Activated T-helper 1 cell treated with Interleukin-2 at 50 U/mL for 16 hours (primary cell): ENCODE measurements at places on chromosomes 5 and 9.

DNA sequence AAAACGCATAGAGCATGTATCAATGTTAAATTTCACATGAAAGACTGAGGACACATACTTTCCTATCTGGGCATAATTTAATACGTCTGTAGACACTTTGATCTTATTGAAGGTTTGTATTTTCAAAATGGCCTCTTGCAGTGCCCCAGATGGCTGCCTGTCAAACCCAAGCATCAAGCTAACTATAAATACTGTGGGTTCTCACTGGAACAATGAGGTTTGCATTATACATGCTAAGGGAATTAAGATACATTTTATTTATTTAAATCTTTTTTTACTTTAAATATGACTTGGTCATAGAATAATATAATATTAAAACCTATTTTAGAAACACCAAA is 702.9 kb upstream of the GRAMD2B start:
- no peak for DNase-seq

DNA sequence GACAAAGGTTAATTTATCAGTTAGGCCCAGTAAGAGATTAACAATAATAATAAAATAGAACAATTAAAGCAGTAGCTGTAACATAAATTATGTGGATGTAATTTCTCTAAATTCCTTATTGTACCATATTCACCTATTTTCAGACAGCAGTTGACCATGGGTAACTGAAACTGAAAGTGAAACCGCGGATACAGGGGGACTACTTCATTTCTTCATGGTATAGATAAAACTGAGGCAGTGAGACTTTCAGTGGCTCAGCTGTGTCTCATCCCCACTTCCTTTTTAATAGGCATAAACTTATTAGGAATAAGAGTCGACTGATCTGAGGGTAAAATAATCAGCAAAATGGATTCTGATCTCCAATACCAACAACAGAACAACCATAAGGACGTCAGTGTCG is 174.0 kb upstream of the WWC1 start:
- no peak for DNase-seq

DNA sequence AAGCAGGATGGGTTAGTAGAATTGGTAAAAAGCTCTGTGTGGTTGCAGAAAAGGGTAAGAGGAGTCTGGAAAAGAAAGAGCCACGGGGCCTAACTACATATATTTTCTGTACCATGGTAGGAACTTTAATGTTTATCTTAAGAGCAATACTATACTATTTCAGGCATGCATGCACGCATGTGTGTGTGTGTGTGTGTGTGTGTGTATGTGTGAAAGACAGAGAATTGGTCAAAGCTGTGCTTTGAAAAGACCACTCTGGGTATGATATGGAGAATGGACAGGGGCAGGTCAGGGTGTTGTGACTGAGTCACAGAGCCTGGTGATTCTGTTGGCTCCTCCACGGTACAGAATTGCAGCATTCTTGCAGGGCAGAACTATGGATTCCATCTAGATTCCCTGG is 339.3 kb downstream of the SLIT3 start:
- no peak for DNase-seq

GRCh38 chr5:130011986-130012385 is 107.7 kb downstream of the CHSY3 start:
- no peak for DNase-seq

DNA sequence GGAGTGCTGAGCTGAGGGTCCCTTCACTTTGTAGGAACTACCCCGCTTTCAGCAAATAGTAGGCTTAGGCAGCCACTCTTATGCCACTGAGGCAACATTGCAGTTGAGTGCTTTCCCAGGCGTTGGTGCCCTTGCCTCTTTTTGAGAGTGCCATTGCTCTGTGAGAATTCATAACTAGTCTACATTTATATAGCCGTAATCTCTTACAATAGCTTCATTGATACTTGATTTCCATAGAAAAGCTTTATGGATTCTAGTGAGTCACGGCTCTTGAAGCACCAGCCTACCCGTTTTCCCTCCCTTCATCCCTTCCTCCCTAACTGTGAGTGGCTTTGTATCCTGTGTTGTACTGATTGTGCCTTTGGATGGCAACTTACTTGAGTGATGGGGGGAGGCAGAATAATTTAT is 283.9 kb downstream of the AOPEP start:
- no peak for DNase-seq

- no peak for DNase-seq
These were observed 143.7 kb upstream of the WWC1 start for GRCh38 chr5:168147568-168148360.

DNA sequence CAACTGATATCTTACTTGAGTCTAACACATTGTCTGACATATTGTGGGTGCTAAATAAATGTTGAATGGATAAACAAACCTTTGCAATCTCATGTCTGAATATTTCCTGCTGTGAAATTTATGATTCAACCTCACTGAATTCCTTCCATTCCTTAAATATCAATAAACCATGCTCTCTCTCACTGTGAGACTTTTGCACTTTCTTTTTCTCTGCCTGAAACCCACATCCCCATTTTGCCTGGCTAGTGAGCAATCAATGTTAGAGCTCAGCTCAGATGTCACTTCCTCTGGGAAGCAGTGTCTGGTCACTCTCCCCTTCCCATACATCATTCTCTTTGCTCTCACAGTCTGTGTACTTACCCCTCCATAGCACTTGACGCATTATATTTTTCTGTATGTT is 383.7 kb upstream of the TRPC7 start:
- DNase-seq, result no peak

GRCh38 chr5:95884017-95884325 is 61.4 kb upstream of the GLRX start:
- DNase-seq, result no peak

GRCh38 chr9:136111910-136112309 is 6.8 kb downstream of the TMEM250 start:
- no peak for DNase-seq

- DNase-seq, result no peak
These were observed 6.6 kb downstream of the GALNT10 start for GRCh38 chr5:154196955-154197652.

DNA sequence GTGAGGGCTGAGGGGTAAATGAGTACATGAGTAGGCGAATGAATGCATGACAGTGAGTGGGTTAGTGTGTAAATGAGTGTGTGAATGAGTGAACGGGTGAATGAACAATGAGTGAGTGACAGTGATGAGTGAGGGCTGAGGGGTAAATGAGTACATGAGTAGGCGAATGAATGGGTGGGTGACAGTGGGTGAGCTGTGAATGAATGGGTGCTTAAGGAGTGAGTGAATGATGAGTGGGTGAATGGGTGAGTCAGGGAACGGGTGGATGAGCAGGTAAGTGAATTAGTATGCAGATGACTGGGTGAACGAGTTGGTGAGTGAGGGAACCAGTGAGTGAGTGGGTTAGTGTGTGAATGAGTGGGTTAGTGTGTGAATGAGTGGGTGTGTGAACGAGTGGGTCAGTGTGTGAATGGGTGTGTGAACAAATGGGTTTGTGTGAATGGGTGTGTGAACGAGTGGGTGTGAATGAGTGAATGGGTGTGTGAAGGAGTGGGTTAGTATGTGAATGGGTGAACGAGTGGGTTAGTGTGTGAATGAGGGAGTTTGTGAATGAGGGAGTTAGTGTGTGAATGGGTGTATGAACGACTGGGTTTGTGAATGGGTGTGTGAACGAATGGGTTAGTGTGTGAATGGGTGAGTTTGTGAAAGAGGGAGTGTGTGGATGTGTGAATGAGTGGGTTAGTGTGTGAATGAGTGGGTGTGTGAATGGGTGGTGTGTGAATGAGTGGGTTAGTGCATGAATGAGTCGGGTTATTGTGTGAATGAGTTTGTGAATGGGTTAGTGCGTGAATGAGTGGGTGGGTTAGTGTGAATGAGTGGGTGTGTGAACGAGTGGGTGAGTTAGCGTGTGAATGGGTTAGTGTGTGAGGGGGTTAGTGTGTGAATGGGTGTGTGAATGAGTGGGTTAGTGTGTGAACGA is 32.9 kb downstream of the NKD2 start:
- DNase-seq, result no peak

DNA sequence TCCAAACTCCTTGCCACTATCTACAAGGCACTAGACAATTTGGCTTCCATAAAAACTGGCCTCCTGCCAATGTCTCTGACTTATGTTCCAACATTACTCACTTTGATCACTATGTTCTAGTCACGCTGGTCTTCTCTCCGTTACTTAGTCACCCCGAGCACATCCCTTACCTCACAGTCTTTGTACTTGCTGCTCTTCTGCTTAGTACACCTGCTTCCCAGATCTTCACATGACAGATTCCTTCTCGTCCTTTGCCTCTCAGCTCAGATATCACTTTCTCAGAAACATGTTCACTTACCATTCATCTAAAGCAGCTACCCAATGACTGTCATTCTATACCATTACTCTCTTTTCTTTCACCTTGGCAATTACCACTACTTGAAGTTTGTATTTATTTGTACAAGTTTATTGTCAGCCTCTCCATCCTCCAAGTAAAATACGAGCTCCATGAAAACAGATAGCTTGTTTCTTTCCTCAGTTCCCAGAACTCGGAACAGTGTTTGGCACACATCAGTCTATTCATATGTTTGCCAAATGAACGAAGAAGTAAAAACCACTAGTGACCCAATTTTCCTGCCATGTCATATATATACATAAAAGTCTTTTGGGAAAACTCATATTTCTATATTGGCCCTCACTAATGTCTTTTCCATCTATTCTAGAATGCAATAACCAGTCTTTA is 5.9 kb upstream of the SLC22A5 start:
- DNase-seq, result no peak

GRCh38 chr5:124741711-124742496 is 4.5 kb downstream of the ZNF608 start:
- no peak for DNase-seq

GRCh38 chr9:77386187-77386586 is 208.9 kb downstream of the VPS13A start:
- DNase-seq, result no peak

GRCh38 chr5:97355775-97356174 is 172.7 kb upstream of the RIOK2 start:
- no peak for DNase-seq

GRCh38 chr5:150404941-150405816 is 7.5 kb downstream of the CD74 start:
- DNase-seq, result no peak

DNA sequence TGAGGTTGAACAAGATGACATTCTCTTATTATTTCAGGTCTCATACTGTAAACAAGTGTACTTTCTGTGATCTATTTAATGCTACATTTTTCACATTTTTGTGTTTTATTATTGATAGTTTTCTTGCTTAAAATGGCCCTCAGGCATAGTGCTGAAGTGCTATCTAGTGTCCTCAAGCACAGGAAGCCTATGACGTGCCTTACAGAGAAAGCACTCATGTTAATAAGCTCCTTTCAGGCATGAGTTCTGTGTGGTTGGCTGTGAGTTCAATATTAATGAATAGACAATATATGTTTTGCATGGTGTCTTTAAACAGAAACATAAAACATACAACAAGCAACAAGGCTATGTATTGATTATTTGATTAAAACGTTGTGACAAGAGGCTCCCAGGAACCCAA is 450.1 kb downstream of the PLK2 start:
- DNase-seq, result no peak
